ENCODE measurements at places on chromosomes 7 and 10.

GRCh38 chr7:81776161-81776560 is 6.3 kb upstream of the HGF start:
- no peak for DNase-seq

GRCh38 chr7:77544518-77544917 is 7.4 kb downstream of the PTPN12 start:
- DNase-seq = no peak

GRCh38 chr7:96178581-96178980 is 143.3 kb downstream of the SLC25A13 start:
- DNase-seq = no peak

DNA sequence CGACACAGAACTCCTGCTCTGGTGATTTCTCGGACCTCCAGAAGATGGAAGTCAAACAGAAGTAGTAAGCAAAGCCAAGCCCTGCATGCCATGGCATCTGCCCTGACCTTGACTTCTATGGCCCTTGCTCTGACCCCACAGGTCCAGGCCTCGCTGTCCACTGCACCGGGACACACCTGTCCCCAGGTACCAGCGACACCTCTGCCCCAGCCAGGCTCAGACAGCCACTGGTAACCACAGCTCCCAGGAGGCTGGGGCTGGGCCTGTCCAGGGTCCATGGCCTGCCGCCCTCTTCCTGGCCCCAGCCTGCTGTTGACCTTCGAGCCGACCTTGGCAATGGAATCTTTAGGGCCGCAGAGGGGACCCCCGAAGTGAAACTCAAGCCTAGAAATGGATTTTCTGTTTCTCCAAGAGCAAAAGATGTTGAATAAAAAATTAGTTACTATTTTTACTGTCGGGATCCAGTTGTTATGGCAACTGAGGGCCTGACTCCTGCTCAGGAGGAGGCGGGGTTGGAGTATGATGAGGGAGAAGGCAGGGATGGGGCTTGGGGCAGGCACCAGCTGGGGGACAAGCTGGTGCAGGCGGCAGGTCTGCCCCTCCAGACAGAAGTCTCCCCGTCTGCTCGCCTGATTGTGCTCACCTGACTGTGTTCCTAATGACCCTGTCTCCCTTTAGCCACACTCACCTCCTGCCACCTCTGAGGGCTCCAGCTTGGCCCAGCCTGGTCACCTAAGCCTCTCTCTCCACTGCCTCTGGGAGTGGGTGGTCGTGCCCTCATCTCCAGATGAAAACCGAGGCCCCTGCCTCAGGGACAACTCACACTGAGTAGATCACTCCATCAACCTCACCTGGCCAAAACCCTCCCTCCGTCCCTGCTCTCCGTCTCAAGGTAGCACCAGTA is 4.1 kb upstream of the MMD2 start:
- no peak for DNase-seq

- DNase-seq = no peak
Observed at GRCh38 chr10:108249940-108250339, 1085.4 kb upstream of the SORCS1 start.

DNA sequence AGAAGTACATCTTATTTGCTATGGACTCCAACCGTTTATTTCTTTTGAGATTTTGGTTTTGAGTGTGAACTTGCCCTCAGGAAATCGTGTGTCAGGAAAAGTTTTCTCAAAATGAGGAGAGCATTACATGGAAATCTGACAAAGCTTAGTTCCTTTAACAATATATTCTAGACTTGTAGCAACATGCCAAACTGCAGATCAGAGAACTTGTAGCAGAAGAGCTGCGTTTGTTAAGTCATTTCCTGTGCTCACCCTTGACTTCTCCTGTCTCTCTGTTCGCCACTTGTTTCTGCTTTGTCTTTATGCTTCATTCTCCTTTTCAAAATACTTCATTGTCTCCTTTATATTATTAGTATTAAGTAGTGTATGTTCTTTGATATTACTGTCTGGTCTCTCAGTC is 116.6 kb upstream of the FOXP2 start:
- no peak for DNase-seq

GRCh38 chr7:97008275-97008917 is 3.0 kb downstream of the DLX6 start:
- DNase-seq = no peak
